ENCODE measurements at places on chromosomes 13 and 19.

DNA sequence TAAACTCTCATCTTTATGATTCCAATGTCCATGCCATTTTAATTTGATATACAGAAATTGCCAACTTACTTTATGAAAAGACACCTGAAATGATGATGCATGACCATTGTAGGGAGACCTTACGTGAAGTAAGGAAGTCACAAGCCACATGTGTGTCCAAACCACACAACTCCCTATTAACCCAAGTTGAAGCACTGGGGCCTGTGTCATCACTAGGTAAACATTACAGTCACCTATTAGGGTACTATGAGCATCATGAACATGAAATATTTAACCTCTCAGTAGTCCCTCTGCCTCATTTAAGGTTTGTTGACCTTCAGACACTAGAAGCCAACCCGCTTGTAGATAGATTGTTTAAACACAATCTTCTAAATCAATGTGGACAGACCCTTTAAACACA lies 576.9 kb downstream of the IRS2 start:
- DNase-seq: no peak

- DNase-seq: no peak
These were observed 185.4 kb upstream of the CSNK1A1L start for GRCh38 chr13:37290716-37291505.

DNA sequence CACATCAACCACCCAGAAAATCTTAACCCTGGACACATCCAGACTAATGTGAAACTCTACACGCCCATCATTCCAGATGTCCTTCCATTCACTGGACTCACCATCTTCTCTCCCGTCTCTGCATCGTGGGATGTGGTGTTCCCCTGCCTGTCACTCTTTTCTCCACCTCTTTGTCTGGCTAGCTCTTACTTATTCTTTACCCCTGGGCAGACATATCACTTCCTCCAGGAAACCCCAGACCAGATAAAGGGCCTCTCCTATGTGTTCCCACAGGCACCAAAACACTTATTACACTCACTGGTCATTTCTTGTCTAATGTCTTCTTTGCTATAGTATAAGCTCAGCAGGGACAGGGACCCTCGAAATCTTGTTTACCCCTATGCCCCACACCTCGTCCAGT lies 109.3 kb upstream of the IPO5 start:
- no peak for DNase-seq

DNA sequence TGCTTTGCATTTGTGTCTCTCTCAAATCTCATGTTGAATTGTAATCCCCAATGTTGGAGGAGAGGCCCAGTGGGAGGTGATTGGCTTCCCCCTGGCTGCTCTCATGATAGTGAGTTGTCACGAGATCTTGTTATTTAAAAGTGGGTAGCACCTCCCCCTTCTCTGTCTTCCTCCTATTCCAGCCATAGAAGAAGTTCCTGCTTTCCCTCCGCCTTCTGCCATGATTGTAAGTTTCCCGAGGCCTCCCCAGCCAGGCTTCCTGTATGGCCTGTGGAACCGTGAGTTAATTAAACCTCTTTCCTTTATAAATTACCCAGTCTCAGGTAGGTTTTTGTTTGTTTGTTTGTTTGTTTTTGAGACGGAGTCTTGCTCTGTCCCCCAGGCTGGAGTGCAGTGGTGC lies 3.8 kb downstream of the LILRA4 start:
- no peak for DNase-seq

- DNase-seq: no peak
These were observed 74.7 kb downstream of the MZT1 start for GRCh38 chr13:72652681-72653080.

GRCh38 chr19:28003543-28003942 lies 1209.4 kb downstream of the UQCRFS1 start:
- no peak for DNase-seq

DNA sequence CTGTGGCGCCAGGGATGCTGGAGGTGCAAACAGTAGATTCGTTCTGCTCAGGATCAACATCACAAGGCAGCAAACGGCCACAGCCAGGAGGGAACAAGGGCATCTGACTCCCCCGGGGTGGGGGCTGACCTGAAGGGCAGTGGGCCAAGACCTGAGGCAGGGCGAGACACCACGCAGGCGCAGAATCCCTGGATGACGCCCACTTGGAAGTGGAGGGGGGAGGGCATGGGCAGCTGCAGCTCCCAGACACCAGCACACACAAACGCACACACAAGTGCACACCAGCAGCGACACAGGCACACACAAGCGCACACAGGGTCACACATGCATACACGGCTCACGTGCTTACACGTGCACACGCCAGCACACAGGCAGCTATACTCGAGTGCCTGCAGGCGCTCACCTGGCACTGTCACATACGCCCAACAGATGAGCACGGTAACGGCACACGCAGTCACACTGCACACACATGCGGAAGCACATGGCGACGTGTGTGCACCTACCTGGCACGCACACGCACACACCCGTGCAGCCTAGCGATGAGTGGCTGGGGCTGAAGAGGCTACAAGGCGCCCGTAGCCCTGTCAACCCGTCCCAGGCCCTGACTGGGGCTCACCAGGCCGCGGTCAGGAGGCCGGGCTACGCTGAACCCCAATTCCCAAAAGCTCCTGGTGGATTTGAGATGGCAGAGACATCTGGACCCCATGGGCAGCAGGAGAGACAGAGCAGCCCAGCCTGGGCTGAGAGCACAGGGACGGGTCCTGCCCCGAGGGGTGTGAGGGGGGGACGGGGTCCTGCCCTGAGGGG lies 5.5 kb downstream of the C2CD4C start:
- DNase-seq: no peak

GRCh38 chr13:40153516-40153915 lies 498.1 kb downstream of the COG6 start:
- DNase-seq: no peak
